ENCODE measurements at places on chromosomes 16 and 17.

- DNase-seq: no peak
These were observed 551.9 kb upstream of the CA10 start for GRCh38 chr17:52710363-52710901.

GRCh38 chr17:64091116-64091515, 38.8 kb downstream of the ERN1 start:
- DNase-seq: no peak

GRCh38 chr17:6024576-6024975, 45.6 kb upstream of the WSCD1 start:
- DNase-seq: no peak

DNA sequence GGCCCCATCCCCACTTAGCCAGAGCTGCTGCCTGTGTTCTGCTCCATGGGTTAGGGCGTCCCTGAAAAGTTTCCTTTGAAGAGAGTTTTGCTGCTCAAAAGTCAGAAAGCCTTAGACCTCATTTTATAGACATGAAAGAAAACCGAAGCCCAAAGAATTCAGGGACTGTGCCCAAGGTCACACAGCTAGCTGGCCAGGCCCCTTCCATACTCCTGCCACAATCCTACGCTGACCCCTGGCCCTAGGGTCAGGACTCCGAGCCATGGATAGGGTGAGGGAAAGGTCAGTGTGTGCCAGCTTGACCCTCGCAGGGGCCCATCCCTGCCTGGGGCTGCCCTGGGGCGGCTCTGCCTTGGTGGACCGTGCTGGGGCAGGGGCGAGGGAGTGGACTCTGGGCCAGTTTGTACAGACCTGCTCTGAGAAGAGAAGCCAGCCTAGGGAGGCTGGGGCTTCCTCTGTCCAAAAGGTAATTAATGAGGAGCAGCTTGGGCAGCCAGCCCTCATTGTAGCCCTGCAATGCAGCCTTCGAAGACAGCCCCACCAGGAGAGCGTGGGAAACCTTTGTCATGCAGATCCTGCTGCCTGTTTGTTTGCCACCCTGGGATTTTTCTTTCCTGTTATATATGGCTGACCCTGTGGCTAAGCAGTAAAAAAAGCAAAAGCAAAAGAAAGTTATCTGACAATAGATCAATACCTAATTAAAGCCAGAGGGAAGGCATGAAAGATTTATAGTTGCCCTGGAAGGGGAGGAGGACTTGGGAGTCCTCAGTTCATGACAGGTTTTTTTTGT, 37.4 kb downstream of the RHBDL3 start:
- DNase-seq: no peak

DNA sequence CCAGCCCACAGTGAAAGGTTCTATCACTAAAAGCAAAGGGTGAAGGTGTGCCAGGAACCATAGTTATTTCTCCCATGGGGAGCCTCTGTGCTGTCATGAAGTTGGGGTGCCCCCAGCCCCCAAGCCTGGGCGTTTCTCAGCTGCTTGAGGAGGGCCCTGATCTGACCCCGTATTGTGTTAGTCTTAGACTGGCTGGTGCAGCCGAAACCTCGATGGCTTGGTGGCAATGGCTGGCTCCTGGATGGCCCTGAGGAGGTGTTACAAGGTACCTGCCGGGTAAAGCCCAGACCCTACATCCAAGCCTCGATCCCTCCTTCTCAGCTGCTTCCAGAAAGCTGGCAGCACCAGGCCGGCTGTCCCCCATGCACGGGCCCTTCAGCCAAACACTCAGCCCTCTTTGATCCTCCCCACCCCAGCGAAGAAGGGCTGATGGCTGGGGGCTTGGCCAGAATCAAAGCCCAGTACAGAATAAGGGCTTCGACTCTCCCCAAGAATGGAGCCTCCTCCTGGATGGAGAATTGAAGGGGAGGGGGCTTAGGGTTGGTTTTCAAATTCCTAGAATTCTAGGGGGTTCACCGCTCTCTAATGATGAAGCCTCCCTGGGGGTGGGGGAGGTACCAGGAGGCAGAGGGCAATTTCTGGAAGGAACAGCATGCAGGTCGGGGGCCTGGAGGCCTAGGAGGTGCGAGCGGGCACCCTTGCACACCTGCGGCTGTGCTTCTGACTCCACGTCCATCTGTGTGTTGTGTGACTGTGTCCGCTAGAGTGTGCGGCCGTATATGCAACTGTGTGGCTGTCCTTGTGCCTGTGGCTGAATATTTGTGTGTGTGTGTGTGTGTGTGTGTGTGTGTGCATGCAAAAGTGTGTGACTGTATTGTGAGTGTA, 23.7 kb downstream of the WFDC1 start:
- DNase-seq: no peak

DNA sequence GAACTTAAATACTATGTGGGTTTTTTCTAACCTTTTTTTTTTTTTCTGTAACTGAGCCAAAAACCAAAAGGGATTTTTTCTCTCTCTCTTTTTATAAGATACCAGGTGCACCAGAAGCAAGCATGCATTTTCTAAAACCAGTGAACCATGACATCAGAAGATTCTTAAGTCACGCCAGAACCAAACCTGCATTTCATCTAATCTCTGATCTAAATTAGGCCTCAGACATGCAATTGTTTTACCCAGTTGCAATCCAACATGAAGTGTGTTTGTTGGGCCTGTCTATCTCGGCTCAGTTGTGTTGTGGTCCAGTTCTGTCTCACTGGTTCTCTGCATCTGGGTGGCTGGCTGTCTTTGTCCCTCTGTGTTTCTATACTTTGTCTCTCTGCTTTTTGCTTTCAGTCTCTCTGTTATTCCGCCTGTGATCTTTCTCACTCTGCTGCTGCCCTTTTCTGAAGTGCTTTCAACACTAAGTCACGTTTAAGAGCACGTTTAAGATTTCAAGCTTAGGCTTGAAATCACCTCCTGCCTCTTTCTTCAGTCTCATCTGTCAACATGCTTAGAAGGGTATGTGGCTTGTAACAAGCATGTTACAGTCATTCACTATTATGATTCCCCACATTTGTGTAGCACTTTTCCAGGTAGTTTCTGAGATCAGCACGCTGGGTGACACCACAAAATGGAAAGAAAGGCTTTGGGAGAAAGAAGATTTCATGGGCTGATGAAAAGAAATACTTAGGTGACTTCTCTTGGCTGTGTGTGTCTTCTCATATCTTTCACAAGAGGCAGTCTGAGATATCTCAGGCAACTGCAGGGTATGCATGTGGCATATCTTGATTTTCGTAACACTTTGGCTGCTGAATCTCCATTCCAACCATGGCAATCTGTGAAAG, 488.9 kb downstream of the SHISA9 start:
- no peak for DNase-seq

DNA sequence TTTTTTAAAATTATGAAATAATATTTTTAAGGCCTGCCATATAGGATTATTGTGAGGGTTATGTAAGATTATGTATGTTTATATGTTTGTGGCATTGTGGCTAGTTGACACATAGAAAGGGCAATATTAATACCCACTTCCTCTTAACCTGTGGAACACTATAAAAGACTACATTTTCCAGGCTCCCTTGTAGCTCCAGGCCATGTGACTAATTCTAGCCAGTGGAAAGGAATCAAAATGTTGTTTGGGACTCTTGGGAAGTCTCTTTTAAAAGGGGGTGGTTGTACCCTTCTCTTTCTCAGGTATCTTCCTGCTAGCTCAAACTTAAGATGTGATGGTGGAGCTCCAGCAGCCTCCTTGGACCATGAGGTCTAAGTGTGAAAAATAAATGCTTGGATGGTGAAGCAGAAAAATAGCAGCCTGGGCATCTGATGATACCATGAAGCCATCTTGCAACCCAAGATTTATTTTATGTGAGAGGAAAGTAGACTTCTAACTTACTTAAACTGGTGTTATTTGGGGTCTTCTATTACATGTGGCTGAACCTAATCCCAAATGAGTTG, 39.2 kb downstream of the TEKT5 start:
- no peak for DNase-seq

GRCh38 chr16:86319585-86320236, 190.6 kb upstream of the FOXF1 start:
- DNase-seq: no peak

DNA sequence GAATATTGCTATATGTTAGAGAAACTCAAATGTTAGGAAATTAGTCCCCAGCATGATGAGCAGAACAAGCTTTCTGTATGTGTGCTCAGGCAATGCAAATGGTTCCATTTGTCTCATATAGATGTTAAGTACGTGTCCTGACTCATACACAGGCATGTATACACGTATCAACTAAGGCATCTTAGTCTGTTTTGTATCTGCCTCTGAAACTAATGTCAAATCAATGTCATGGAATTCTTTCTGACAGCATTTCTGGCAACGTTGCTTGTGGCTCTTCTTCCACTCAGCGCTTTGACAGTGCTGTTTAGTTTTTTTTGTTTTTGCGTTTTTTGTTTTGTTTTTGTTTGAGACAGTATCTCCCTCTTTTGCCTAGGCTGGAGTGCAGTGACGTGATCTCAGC, 111.9 kb downstream of the CNTNAP4 start:
- DNase-seq: no peak

DNA sequence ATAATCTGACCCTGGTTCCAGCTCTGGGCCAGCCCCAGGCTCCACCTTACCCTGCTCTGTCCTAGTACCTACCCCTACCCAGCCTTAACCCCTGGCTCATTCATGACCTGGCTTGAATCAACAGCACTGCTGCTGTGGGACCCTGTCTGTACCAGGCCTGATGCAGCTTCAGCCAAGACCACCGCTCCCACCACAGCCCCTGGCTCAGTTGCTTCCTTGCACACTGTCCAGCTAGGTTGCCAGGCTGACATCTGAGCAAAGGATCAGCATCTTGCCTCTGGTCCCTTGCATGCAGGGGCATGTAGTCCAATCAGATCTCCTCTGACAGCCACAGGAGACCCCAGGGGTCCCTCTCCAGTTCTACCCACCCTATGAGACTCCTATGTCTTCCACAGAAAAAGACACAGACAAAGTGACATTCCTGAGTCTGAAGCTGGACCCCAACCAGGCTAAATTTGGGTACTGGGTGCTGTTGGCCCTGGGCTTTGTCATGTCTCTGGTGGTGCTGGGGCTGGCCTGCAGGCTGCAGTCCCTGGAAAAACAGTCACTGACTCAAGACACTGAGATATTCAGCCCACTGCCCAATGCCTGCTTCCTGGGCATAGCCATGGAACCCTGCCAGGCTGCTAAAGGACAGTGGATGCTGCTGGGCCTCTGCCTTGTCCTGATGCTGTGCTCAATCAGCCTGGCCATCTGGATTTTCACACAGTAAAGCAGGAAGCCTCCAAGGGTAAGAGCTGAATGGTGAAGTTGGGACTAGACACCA, 3.9 kb upstream of the KCNH6 start:
- DNase-seq: no peak

DNA sequence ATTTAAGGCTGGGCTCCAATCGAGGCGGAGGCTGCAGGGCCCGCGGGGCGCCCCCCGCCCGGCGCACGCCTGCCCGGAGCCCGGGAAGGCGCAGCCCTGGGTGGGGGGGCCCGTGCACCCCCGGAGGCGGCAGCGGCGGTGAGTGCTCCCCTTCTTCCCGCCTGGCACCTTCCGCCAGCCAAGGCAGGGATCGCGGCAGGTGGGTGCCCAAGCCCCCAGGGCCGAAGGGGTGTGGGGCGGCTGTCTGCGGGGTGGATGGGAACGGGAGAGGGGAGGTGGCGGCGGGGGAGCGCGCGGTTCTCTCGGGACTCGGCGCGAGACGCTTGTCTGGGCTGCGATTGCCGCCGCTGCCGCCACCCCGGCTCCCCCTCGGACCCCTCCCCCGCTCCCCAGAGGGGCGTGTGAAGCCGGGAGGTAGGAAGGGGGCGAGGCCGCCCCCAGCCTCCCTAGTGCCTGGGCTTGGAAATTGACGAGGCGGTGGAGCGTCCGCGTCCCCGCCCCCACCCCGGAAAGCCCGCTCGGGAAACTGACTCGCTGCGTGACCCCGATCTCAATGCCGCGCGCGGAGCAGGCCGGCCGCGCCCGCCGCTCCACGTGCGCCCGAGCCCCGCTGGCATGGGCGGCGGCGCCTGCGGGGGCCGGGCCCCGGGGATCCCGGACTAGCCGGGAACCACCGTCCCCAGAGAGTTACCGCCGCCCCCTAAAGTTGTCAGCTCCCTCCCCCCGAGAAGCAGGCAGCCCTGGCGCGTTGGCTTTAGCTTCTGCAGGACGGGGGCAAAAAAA, 231.5 kb downstream of the MRTFB start:
- DNase-seq: peak; percentile 36

- DNase-seq: no peak
These were observed 28.0 kb downstream of the OR1D5 start for GRCh38 chr17:3035256-3035967.

GRCh38 chr17:81612172-81612970, 24.5 kb downstream of the NPLOC4 start:
- DNase-seq: no peak

- DNase-seq: no peak
These were observed 333.2 kb downstream of the SLC39A11 start for GRCh38 chr17:72759301-72759700.

DNA sequence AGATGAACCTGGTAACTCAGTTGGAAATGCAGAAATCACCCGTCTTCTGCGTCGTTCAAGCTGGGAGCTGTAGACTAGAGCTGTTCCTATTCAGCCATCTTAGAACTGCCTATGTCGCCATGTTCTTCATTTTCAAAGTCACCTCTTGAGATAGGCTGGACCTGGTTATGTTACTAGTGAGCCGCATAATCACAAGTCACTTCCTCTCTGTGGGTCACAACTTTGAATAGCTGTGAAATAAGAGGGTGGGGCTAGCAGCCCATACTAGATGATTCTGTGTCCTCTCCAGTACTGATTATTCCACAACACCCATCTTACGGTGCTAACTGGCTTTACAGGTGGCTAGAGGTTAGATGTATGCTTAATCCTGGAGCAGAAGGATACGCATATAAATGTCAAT, 74.2 kb downstream of the VPS53 start:
- no peak for DNase-seq

GRCh38 chr17:71725811-71726210, 395.0 kb upstream of the SOX9 start:
- DNase-seq: no peak

GRCh38 chr16:68909099-68909733, 65.9 kb downstream of the TANGO6 start:
- DNase-seq: no peak

GRCh38 chr17:63498626-63499195, 21.9 kb downstream of the ACE start:
- no peak for DNase-seq

DNA sequence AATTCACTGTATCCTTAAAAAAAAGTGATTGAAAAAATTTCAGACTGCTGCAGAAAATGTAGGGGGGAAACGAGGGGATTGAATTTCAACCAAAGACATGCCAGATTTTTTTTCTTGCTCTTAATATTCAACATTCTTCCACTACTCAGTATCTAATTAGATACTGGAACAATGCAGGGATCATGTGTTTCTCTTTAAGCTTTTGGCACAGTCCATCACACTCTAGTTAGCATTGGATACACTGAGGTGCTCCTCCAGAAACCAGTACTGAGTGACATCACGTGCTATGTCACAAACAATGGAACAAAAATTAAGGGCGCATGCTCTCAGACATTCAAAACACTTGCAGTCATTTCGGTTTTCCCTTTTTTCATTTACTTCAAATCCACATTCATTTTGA, 298.6 kb upstream of the PSMD7 start:
- DNase-seq: no peak

DNA sequence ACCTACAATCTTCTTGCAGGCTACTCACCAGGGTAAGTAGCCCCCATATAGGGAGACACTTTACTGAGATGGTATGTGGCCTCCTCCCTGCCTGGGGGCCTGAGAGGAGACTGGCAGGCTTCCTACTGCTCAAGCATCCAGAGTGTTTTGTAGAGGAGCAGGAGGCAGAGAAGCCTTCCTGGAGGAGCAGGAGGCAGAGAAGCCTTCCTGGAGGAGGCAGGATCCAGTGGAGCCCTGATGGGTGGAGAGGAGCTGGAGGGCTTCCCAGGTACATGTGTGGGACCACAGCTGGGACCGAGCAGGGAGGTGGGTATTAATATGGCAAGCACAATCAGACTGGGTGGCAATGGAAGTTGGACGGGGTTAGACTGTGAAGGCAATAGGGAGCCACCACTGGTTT, 2.1 kb upstream of the ADGRG5 start:
- DNase-seq: no peak

Data from substantia nigra (tissue), 51 donors.